ENCODE measurements at places on chromosomes 6 and 20.

GRCh38 chr6:98118397-98119045, 715.9 kb upstream of the POU3F2 start:
- DNase-seq = no peak

DNA sequence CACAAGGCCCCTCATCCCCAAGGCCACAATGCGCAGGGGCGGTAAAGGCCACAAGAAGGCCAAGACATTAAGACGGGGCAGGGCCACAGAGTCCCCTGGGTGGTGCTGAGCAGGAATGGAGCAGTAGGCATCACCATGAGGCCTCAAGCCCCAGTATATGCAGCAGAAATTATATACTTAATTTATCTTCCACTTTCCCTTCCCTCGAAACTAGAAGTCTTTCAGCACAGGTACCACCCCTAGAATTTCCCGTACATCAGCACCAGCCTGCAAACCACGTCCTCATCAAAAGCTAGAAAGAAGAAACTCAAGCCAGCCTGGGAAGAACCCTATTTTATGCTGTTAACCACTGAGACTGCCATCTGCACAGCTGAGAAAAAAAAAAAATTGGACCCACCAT, 89.4 kb downstream of the PLG start:
- DNase-seq = no peak

DNA sequence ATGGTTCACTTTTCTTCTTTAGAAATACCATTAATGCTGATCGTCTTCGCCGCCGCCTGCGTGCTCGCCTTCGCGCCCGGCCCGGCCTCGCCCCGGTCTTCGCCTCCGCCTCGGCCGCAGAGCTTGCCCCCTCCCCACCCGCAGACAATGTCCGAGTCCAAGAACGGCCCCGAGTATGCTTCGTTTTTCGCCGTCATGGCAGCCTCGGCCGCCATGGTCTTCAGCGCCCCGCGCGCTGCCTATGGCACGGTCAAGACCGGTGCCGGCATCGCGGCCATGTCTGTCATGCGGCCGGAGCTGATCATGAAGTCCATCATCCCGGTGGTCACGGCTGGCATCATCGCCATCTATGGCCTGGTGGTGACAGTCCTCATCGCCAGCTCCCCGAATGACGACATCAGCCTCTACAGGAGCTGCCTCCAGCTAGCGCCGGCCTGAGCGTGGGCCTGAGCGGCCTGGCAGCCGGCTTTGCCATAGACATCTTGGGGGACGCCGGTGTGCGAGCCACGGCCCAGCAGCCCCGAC, 4.8 kb upstream of the PRPH2 start:
- peak; percentile 13 for DNase-seq

DNA sequence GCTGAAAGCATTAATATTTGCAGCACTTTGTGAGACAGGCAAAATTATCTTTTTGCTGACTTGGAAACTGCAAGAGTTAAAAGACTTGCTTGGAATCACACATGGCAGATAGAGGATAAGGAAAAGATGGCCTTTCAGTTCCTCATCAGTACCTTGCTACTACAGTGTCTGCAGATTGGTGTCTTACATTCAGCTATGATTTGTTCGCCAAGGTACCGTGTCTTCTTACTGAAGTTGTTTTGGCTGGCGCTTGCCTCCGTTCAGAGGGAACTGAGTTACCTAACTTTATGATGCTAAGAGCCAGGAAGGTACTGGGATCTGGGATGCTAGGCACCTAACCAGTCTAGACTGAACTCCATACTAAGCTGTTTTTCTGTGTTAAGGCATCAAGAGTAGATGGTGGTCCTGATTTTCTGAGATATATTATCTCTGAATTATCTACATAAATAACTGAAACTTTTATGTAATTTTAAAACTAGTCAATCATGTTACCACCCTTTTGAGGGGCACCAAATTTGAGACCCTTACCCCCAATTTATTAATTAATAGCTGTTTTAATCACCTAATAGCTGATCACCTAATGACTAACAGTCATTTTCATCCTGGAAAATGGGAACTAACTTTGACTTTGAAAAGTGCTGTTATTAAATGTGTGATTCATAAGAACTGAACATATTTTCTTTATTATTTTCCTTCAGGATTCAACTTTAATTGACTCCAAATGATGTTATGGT, 2.5 kb downstream of the WTAP start:
- peak; percentile 18 for DNase-seq

DNA sequence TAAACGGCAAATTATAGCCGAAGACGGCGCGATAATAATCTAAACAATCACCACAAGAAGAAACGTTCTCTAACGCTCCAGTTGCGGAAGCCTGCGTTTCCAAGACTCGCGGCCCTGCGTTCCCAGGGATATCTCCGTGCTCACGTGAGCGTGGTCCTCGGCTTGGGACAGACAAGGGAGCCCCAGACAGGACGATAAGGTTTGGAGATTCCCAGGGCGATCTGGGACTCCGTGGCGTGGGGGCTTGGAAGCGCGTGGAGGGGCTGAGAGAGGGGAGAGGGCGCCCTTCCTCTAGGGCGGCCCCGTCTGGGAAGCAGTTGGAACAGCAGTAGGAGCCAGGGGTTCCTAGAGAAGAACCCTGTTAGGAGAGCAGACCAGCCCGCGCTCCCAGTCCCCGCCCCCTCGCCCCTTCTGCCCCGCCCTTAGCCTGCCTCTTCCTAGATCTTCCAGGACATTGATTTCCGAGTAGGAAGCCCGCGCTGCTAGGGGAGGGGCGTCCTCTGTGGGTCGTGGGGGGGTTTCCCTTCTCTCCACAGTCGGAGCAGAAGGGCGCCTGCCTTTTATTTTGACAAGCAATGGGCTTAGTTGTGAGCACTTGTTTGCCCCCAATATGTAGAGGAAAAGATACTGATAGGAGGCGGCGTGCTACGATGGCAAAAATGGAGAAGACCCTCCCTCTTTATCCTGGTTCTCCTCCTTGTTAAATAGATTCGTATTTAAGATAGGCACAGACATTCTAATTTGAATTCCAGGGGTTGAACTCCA, 10.6 kb downstream of the NRN1 start:
- DNase-seq = no peak

DNA sequence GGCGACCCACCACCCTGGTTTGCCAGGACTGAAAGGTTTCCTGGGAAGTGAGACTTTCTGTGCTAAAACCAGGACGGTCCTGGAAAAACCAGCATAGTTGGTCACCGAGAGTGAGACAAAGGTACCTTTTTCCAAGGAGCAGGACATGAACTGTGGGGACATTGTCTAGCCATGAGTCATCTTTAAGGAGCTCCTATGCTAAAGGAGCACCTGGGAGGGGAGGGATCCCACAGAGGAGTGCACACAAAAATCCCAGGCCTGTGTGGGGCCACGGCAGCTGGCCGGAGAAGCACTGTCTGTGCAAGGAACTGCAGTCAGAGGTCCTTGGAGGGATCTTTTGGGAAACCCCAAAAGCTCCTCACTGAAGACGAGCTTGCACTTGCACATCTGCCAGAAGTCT, 109.1 kb upstream of the PLEKHG1 start:
- no peak for DNase-seq

GRCh38 chr6:28658475-28659249, 133.0 kb downstream of the GPX5 start:
- no peak for DNase-seq

GRCh38 chr6:6840831-6841291, 252.3 kb downstream of the LY86 start:
- DNase-seq = no peak

- no peak for DNase-seq
Observed at GRCh38 chr20:16216227-16216913, 356.9 kb downstream of the KIF16B start.

DNA sequence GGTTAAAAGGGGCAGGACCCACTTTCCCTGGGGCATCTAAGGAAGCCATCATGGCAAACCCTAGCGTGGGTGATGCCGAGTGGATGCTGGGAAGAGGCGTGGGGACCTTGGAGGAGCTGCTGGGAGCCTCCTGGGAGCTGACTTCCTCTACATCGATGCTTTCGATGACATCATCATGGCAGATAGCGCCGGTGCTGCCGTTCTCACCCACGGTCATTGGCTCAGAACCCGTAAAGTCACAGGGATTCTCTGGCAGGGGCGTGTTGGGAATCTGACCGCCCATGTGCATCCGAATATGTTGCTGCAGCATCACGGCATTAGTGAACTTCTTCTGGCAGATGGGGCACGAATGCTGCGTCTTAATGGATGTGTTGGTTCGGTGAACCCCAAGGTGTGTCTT, 12.1 kb downstream of the SALL4 start:
- no peak for DNase-seq

GRCh38 chr6:5234874-5235273, 25.9 kb downstream of the LYRM4 start:
- DNase-seq = no peak

GRCh38 chr6:154448448-154449096, 61.9 kb downstream of the CNKSR3 start:
- DNase-seq = no peak

- DNase-seq = no peak
Observed at GRCh38 chr20:12435268-12435667, 517.6 kb downstream of the BTBD3 start.

DNA sequence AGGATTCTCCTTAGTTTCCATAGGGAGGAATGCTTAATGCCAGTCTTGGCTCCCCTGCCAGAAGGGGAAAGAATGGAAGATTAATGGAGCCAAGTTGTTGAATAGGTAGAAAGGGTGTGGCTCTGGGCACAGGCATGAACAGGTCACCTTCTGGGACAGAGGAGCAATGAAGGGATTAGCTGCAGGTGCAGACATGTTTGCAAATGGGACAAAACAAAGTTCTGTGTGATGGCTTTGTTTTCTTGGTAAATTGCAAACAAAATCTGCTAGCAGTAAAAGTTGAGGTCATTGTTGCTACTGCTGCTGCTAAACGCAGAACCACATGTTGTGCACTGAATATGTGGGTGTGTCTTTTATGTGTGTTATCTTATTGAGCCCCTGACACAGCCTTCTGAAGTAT, 93.3 kb downstream of the PERP start:
- no peak for DNase-seq

DNA sequence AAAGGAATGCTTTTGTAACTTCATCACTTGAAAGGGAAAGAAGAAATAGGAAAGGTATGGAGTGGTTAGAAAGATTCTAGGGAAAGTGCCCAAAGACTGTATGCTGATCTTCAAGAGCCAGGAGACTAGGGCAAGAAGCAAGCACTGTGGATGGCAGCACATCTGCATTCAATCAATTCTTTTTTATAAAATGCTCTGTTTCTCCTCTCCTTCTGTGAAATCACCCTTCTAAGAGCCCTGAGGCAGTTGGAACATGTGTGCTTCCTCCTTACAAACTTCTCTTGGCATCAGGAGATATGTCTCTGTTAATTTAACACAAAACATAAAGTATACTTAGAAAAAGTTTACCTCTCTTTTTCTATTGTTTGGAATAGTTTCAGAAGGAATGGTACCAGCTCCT, 1162.2 kb upstream of the GJE1 start:
- no peak for DNase-seq

GRCh38 chr6:164570801-164571200, 738.6 kb downstream of the C6orf118 start:
- no peak for DNase-seq

- DNase-seq = no peak
Observed at GRCh38 chr6:130163266-130163665, 59.5 kb downstream of the SAMD3 start.

DNA sequence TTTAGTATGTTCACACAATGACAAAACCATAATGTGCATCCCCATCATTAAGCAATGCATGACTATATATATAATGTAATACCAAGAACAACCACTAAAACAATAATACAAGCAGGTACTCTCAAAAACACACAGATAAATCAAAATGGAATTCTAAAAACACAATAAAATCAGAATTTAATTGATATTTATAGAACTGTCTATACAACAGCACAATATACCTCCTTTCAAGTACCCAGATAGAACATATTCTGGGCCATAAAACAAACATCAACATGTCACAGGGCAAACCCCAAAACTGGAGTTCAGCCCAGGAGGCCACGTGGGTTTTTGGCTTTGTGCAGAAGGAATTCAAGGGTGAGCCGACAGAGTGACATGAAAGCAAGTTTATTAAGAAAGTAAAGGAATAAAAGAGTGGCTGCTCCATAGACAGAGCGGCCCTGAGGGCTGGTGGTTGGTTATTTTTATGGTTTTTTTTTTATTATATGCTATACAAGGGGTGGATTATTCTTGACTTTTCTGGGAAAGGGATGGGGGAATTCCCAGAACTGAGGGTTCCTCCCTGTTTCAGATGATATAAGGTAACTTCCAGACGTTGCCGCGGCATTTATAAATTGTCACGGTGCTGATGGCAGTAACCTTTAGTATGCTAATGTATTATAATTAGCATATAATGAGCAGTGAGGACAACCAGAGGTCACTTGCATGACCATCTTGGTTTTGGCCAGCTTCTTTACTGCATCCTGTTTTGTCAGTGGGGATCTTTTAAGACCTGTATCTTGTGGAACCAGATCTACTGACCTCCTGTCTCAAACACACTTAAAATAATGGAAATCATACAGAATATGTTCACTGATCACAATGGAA, 5.6 kb downstream of the RAB23 start:
- no peak for DNase-seq

- DNase-seq = no peak
Observed at GRCh38 chr20:62686869-62687830, 21.5 kb upstream of the NTSR1 start.

Data from germinal center (tissue), 1 donor.